ENCODE measurements at places on chromosomes 16 and 17.

DNA sequence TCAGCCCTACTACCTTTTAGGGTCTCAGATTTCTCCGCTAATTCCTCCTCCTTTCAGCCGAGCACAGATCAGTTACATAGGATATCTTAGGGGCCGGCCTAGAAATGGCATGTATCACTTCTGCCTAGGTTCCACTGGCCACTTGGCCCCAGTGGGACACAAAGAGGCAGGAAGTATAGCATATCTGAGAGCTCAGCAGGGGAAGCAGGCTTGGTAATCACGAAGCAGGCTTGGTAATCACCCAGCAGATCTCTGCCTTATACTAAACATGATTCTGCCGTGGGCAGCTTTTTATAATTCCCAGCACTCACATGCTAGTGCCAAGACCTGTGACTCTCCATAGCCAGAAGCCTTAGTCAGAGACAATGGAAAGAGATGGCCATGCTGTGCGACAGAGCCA, 59.6 kb upstream of the CACNG5 start:
- DNase-seq: no peak
- peaks cover 2% of the 10 kb centered on the region for H3K36me3 ChIP-seq
- peaks cover 2% of the 10 kb centered on the region for H3K4me1 ChIP-seq
- H3K27ac ChIP-seq: no peak overlapping the region
- peaks cover 16% of the 10 kb centered on the region for H3K27me3 ChIP-seq

DNA sequence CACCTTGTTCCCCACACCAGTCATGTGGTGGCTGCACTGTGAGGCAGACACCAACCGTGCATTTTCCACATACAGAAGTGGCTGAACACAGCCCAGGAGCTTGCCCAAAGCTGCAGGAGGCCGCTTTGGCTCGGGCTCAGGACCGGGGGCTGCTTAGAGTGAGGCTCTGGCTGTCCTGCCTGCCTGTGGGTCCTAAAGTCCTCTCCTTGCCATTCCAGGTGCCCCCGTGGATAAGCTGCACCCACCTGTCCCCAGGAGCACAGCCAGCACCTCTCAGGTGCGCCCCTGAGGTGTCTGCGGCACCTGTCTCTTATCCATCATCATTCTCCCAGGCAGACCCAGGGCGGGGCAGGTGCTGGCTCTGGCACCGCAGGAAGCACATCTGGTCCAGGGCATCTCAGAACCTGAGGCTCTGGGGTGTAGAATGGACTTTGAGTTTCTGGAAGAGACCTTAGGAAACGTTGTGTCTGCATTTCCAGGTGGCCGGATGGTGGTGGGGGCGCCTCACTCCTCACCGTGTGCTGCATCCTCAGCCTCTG, 180.5 kb upstream of the ZNF469 start:
- H3K27me3 ChIP-seq: peaks cover 10% of the 10 kb centered on the region
- H3K4me3 ChIP-seq: no peak overlapping the region
- no peaks in the 10 kb centered on the region for H3K36me3 ChIP-seq
- H3K4me1 ChIP-seq: no peaks in the 10 kb centered on the region
- no peak for DNase-seq
- H3K27ac ChIP-seq: no peak overlapping the region

DNA sequence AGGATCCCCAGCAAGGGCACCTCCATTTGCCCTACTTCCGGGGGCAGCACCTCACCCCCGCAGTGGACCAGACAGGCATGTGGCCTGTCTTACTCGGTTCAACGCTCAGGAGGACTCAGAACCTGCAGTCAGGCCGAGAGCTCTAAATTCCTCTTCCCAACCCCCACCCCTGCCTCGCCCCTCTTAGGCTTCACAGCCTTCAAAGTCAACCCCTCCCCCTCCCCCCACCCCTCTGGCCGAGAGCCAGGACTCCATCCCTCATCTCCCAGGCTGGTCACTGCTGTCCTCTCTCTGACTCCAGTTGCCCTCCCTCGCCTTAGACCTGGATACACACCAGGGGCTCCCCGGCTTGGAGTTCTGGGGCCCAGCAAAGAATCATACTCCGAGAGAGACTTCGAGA, 8.1 kb upstream of the HS3ST6 start:
- no peaks in the 10 kb centered on the region for H3K36me3 ChIP-seq
- DNase-seq: no peak
- H3K4me3 ChIP-seq: no peak overlapping the region
- peaks cover 3% of the 10 kb centered on the region for H3K4me1 ChIP-seq

- no peaks in the 10 kb centered on the region for H3K4me1 ChIP-seq
- no peak overlapping the region for H3K4me3 ChIP-seq
- peaks cover 15% of the 10 kb centered on the region for H3K27me3 ChIP-seq
- DNase-seq: no peak
- H3K27ac ChIP-seq: no peak overlapping the region
These were observed 51.7 kb downstream of the HLF start for GRCh38 chr17:55316499-55316898.

DNA sequence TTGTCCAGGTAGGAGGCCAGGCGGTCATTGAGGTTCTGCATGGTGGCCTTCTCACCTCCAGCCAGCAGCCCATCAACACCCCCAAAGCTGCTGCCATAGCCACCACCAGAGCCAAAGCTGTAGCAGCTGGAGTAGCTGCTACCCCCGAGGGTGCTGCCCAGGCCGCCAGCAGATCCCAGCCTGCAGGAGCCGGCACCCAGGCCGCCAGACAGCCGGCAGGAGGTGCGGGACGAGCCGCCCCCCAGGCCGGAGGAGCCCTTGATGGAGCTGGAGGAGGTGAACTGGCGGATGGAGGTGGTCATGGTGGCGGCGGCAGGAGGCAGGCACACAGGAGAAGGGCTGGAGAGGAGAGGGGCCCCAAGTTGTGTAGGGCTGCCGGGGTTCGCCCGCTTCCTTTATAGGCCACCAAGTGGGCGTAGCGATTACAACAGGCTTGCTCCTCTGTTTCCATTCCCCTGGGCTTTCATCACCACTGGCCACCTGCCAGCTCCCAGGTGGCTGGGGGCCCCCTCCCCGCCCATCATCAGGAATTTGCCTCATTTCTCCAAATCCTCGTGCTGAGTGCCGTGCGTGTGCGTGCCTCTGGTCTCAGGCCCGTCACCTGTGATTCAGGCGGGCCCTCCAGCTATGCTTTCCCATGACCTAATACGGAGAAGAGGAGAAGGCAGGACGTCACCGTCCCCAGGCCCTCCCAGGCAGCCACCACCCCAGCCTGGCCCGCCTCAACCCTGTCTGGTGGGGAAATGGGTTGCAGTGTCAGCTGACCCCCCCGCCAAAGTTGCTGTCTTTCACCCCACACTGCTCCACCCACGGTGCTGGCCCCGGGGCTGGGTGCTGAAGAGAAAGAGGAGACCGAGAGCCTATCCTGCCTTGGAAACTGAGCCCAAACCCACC, at the start of gene KRT17:
Gene KRT17 (minus strand): TSS at position 368 of the 894 bp plus-strand sequence. CDS start 66 bp downstream, at position 302.
- H3K4me3 ChIP-seq: no peak within 1 kb of the TSS
- no peaks in the 10 kb centered on the region for H3K36me3 ChIP-seq
- peaks cover 19% of the 10 kb centered on the region for H3K27me3 ChIP-seq
- no peak for DNase-seq

DNA sequence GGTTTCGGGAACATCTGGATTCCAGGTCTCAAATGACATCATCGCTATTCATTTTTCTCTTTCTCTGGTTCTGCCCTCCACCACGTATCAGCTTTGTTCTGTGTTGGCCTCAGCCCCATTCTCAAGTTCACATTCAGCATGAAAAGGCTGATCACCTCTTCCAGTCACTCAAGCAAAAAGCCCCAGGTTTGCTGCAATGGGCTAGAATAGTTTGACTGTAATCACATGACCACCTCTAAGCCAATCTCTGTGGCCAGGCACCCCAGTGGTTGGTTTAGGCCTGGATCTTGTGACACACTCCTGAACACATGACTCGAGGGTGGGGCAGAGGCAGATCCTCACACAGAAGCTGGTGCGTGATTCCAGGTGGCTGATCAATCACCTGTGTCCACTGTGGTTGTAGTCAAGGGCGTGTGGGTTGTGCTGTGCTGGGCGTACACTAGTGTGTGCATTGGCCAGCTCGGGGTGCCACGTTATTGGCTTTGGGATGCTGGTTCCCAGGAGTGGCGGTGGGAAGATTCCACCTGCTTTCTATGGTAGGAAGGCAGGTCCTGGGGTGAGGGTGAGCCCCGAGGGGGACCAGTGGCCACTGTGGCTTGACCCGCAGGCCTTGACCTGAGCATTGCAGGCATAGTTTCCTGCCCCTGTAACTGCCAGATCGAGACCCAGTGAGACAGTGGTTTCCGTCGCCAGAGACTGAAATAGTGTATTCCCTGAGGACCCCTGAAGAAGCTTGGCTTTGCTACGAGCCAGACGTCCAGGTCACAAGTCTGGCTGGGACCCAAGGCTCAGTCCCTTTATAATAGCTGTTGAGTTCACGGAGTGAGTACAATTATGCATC, 12.0 kb downstream of the EEF2K start:
- peak overlapping the region; percentile 72 for H3K4me3 ChIP-seq
- H3K27ac ChIP-seq: peak overlapping the region; percentile 96
- DNase-seq: peak; percentile 71
- no peaks in the 10 kb centered on the region for H3K27me3 ChIP-seq
- peaks cover 11% of the 10 kb centered on the region for H3K36me3 ChIP-seq

GRCh38 chr17:66526827-66527226, 224.4 kb downstream of the PRKCA start:
- H3K27ac ChIP-seq: no peak overlapping the region
- no peak for DNase-seq
- H3K36me3 ChIP-seq: no peaks in the 10 kb centered on the region
- H3K4me3 ChIP-seq: no peak overlapping the region

GRCh38 chr17:17570140-17570797, 21.2 kb downstream of the PEMT start:
- H3K27ac ChIP-seq: no peak overlapping the region
- no peaks in the 10 kb centered on the region for H3K27me3 ChIP-seq
- peaks cover 7% of the 10 kb centered on the region for H3K36me3 ChIP-seq
- H3K4me3 ChIP-seq: no peak overlapping the region

GRCh38 chr16:31487720-31488467, 5.0 kb downstream of the SLC5A2 start:
- peak; percentile 63 for DNase-seq
- no peaks in the 10 kb centered on the region for H3K27me3 ChIP-seq

GRCh38 chr17:67187927-67188326, 57.1 kb downstream of the HELZ start:
- H3K27me3 ChIP-seq: no peaks in the 10 kb centered on the region
- no peak overlapping the region for H3K4me3 ChIP-seq
- DNase-seq: no peak
- peaks cover 13% of the 10 kb centered on the region for H3K36me3 ChIP-seq
- no peaks in the 10 kb centered on the region for H3K4me1 ChIP-seq
- H3K27ac ChIP-seq: no peak overlapping the region

DNA sequence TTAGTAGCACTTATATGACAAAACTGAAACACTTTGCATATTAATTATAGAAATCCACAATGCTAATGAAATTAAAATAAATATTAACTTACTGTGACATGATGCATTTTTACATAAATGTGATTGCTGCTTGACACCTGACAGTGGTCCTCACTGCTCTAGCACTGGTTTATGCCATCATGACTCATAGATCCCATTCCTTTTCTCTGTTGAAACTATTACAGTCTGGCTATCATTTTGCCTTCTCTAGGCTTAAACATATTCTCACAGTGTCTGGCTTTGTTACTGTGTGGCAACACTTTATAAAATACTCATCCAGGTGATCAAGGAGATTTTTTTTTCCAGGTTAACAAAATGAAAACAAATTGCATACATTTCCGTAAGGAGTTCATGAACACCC, 108.0 kb downstream of the MRTFB start:
- H3K27ac ChIP-seq: no peak overlapping the region
- DNase-seq: no peak
- H3K27me3 ChIP-seq: no peaks in the 10 kb centered on the region
- H3K4me3 ChIP-seq: no peak overlapping the region

DNA sequence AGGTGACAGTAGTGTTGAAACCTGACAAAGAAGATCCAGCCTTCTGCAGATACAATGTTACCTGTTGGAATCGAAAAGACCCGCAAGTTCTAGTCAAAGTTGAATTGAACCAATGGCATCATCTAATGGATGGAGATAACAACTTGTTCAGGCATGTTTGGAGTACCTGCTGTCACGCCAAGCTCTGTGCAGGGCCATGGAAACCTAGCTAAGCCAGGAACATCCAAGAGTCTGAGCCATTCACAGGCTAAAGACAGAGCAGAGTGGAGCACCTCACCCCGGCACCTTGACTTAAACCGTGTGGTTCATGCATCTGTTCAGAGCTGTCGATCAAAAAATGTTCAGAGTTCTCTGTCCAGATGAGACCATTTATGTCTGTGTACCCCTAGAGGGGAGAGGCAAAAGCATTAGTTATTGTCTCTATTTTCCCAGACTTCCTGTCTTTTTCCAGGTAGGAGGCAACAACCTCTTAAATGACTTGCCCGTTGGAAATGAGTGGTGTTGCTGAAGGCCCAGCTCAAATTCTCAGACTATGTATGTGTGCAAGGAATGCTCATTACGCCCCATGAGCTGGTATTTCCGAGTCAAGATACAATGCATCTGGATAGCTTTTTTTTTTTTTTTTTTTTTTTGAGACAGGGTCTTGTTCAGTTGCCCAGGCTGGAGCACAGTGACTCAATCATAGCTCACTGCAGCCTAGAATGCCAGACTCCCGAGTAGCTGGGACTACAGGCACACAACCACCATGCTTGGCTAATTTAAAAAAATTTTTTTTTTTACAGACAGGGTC, 44.9 kb upstream of the XYLT1 start:
- no peak overlapping the region for H3K27ac ChIP-seq
- H3K36me3 ChIP-seq: no peaks in the 10 kb centered on the region
- H3K4me1 ChIP-seq: no peaks in the 10 kb centered on the region
- peaks cover 9% of the 10 kb centered on the region for H3K27me3 ChIP-seq
- DNase-seq: no peak

GRCh38 chr17:21282231-21282630, 2.3 kb upstream of the MAP2K3 start:
- H3K27me3 ChIP-seq: no peaks in the 10 kb centered on the region
- H3K4me1 ChIP-seq: peaks cover 59% of the 10 kb centered on the region
- no peak for DNase-seq
- no peak overlapping the region for H3K27ac ChIP-seq

- DNase-seq: peak; percentile 73
- H3K27ac ChIP-seq: peak within 1 kb of the TSS; percentile 89
- peaks cover 32% of the 10 kb centered on the region for H3K4me1 ChIP-seq
- H3K36me3 ChIP-seq: peaks cover 6% of the 10 kb centered on the region
These were observed at the start of gene ZKSCAN2 for GRCh38 chr16:25257470-25257955. Gene ZKSCAN2 (minus strand): TSS chr16:25257845. CDS start chr16:25257127, 718 bp downstream.

- peaks cover 11% of the 10 kb centered on the region for H3K27me3 ChIP-seq
- DNase-seq: no peak
- H3K36me3 ChIP-seq: no peaks in the 10 kb centered on the region
- H3K27ac ChIP-seq: no peak overlapping the region
These were observed 699 bp upstream of the PVALEF start for GRCh38 chr17:81164371-81165245.

DNA sequence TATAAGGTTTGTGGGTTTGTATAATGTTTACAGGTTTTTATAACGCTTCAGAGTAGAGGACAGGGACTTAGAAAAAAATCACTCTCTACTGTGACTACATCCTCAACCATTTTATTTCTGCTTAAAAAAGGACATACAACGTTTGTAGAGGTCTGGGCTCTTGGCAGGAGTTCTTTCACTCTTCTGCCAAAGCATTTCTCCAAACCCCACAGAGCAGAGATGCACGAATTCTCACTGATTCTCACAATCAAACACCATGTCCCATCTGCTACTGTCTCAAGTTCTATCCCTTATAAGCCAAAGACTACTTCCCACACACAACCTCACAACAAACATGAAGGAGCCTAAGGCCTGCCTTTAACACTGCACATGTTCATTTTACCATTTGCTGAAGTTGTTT, 7.0 kb upstream of the ANKFY1 start:
- DNase-seq: no peak
- peaks cover 3% of the 10 kb centered on the region for H3K4me1 ChIP-seq
- no peaks in the 10 kb centered on the region for H3K27me3 ChIP-seq

- H3K27me3 ChIP-seq: no peaks in the 10 kb centered on the region
- peak overlapping the region; percentile 85 for H3K4me3 ChIP-seq
- peak overlapping the region; percentile 88 for H3K27ac ChIP-seq
- H3K4me1 ChIP-seq: peaks cover 25% of the 10 kb centered on the region
- DNase-seq: no peak
These were observed 15.4 kb downstream of the NAA60 start for GRCh38 chr16:3458852-3459361.
